ENCODE measurements at places on chromosomes 11 and 22.

GRCh38 chr11:36010010-36010740 lies 66.3 kb downstream of the LDLRAD3 start:
- peak; percentile 23 for DNase-seq

GRCh38 chr22:31681349-31682345 lies 19.6 kb upstream of the PISD start:
- no peak for DNase-seq

DNA sequence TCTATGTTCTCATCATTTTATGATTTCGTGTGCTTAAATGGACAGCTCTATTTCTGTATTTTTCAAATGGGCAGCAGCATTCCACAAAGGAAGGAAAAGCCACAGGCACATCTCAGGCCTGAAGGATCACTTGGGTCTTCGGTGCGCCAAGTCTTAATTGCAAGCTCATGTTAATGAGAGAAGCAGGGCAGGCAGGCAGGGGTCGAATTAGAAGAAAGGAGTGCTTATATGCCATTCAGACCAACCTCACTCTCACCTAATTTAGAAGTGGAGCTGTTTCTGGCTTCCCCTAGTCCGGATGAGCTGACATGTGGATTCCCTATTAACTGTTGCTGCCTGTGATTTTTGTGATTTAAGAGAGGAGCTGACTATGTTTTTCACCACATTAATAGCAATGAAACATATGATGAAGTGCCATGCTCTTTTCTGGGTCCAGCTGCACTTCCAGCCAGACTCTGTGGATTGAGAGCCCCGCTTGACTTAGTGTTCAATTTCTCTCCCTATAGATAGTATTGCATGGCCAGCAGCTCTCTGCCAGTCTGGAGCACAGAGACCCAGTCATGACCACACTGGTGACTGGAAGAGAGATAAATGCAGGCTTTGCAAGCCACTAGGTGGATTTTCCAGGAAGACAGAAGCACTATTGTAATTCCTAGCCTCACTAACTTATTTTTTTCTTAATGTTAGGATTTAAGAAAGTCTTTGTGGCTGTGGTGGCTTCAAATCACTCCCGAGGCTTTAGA lies 373.9 kb upstream of the FAT3 start:
- DNase-seq, result no peak

- no peak for DNase-seq
Measured at GRCh38 chr11:129373489-129373953, 2.1 kb upstream of the BARX2 start.

GRCh38 chr11:79237703-79238102 lies 203.1 kb downstream of the TENM4 start:
- peak; percentile 52 for DNase-seq

DNA sequence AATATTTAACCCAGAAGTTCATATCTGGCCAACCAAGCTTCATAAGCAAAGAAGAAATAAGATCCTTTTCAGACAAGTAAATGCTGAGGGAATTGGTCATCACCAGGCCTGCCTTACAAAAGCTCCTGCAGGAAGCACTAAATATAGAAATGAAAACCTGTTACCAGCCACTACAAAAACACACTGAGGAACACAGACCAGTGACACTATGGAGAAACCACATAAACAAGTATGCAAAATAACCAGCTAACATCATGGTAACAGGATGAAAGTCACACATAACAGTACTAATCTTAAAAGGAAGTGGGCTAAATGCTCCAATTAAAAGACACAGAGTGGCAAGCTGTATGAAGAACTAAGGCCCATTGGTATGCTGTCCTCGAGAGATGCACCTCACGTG lies 311.4 kb downstream of the DYNC2H1 start:
- DNase-seq, result no peak

DNA sequence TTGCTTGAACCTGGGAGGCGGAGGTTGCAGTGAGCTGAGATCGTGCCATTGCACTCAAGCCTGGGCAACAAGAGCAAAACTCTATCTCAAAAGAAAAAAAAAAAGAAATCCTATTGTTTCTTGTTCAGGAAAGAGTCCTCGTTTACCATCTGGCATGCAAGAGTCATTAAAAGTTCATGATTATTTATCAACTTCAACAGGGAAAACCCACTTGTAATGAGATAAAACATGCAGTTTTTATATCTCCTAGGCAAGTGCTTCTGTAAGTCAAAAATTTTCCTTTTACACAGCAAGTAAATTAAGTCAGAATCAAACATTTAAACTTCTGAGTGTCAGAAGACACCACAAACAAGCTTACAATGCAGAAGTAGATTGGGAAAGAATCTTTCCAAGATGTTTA lies 94.7 kb upstream of the CLPB start:
- no peak for DNase-seq

- no peak for DNase-seq
Measured at GRCh38 chr22:40261783-40262182, 84.1 kb downstream of the TNRC6B start.

- no peak for DNase-seq
Measured at GRCh38 chr11:8357505-8357888, 93.8 kb upstream of the LMO1 start.

DNA sequence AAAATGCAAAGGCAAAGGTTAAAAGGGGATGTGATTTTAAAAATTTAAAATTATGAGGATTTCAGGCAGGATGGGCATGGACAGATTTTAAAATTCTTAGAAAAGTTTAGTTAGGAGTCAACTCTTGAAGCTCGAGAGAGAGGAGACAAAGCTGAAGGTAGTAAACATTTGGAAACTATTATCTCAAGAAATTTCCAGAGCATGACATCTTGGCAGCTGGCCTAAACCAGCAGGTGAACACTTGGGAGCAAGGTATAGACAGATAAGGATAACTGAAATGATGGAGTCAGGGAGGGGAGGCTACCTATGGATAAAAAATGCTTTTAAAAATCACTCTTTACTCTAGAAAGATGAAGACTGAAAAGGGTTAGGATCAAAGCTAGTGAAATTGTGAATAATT lies 13.7 kb downstream of the POU2AF3 start:
- no peak for DNase-seq

GRCh38 chr11:95556342-95557163 lies 233.0 kb downstream of the FAM76B start:
- no peak for DNase-seq

DNA sequence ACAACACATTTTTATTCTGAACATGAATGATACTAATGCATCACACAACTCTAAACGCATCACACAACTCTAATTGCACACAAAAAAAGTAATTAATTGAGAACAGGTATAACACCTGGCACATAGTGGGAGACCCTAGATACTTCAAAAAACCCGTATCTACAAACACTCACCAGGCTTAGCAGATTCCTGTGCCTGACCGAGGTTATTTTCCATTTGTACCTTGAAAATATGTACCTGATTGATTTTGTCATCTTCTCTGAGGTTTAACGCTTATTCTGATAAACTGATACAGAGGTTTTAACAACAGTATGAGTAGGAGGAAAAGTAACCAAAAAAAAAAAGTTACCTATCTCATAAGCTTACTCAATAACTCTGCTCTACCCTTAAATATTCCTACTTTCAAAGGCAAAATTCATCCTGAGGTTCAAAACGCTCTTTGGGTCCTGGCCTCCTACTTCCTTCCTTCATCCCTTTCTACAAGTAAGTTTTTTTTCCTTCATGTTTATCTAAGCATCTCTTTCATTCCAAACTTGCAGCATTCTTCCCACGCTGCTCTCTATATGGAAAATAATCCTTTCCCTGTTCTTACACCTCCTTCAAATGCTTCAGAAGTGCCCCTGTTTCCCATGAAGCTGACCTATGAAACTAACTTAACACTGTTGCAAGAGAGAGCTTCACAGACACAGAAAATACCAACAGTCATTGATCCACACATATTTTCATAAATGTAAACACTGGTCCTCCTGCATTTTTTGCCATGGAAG lies 73.3 kb downstream of the ETS1 start:
- no peak for DNase-seq

DNA sequence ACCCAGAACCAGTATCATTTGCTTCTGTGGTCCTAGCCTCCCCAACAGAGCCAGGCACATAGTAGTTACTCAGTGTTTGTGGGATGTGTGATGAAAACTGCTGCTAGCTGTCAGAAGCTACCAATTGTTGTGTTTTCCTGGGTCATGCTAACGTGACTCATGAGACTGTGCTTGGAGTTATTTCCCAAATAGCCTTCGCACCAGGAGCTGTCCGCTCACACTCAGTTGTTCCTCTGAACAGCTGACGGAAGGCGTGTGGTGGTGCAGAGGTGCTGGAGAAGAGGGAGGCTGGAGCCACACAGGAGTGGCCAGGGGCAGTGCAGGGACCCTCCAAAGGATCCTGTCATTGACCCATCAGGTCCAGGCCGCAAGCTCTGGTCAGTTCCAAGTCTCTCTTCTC lies 53.9 kb upstream of the TBCEL start:
- no peak for DNase-seq

DNA sequence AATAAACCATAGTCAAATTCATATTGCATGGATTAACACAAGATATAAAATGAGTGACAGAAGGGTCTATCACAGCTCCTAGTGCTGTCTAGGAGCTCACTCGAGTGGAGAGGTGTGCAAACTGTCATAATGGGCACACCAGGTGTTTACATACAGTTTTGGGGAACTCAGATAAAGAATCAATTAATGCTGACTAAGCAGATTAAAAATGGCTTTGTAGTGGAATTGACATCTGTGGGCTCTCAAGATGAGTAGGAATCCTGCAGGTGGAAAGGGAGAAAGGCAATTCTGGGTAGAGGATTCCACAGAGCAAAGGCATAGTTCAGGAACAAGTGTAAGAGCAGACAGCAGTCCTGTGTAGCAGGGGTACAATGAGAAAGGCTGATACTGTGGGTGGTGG lies 496.2 kb upstream of the CCDC90B start:
- DNase-seq, result no peak

DNA sequence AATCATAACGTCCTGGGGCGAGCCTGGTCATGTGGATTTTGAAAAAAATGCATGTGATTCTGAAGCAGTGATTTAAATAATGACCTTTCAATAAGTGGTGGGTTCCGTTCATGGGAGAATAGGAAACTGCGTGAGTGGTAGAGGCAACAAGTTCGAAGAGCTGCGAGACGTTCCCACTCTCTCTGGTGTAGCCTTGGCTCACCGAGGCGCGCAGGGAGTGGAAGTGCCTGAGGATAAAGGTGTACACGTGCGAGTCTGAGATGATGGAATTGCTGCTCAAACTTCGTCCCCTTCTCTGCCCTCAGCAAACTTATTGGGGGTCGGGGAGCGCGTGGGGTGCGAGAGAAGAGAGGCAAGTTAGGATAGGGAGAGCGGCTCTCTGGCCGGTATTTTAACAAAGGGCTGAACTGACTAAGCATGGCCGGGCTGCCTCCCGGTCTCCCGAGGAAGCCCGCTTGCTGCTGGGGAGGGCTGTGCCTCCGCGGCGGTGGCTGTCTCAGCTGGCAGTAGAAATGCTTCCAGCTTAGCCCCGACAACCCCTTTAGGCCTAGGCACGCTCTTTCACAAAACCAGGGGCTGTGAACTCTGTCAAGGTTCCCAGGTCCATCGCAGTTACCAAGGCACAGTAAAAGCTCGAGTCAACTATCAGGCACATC lies 875 bp upstream of the STT3A start:
- DNase-seq, result no peak

DNA sequence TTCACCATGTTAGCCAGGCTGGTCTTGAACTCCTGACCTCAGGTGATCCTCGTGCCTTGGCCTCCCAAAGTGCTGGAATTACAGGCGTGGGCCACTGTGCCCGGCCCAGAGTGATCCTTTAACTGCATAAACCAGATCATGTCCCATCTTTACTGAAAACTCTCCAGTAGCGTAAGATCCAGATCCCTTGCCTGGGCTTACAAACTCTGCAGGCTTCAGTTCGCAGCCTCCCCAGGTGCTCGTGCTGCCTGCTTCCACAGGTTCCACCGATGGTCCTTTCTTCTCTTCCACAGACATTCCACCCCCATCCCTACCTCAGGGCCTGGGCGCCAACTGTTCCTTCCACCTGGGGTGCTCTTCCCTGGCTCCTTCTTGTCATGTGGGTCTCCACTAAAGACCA lies 88.8 kb upstream of the SHANK2 start:
- DNase-seq, result no peak

- no peak for DNase-seq
Measured at GRCh38 chr11:20021771-20022362, 138.4 kb downstream of the DBX1 start.

DNA sequence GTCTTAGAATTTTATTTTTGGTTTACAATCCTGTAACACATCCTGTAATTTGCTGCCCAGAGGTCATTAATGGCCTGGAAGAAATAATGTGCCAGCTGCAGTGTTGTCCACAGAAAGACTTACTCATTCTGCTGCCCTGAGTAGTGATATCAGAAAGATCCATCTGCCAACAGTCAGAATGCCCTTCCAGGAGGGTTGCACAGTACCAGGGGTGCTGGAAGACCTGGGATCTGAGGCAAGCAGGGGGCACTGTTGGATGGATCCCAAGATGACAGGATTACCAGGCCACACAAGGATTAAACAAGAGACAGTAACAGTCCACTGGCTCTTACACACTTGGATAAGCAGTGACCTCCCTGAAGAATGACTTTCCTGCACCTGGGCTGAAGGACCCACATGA lies 93.8 kb upstream of the TOP3B start:
- DNase-seq, result no peak

Data from HS-5 (cell line).